ENCODE measurements at places on chromosomes 11 and 22. TPM values are rescaled to one million over a fixed set of nuclear protein-coding genes. Genes with fewer than 3 reads are reported as not detected.

Gene PHETA2
- 18.1 TPM for total RNA-seq

Gene OR8A1
- not detected for total RNA-seq

Gene CTSC
- total RNA-seq = 103 TPM

Gene OOSP3
- total RNA-seq = not detected

Gene GRIK4
- total RNA-seq = 1.4 TPM

Gene ZNRF3
- total RNA-seq = 12.2 TPM

Gene SYCE3
- not detected for total RNA-seq

Gene C11orf21
- 1.3 TPM for total RNA-seq

All from camera-type eye (tissue), 1 donor.